Hematopoietic multipotent progenitor cell treated with erythropoietin and hydrocortisone succinate and interleukin-3 and kit ligand, for 4 days (in vitro differentiated cells): ENCODE measurements at places on chromosomes 1 and 21.

- no peak for DNase-seq
Measured at GRCh38 chr1:113538225-113538624, 147.9 kb downstream of the MAGI3 start.

- no peak for DNase-seq
Measured at GRCh38 chr1:85681087-85681486, 27.1 kb downstream of the ZNHIT6 start.

DNA sequence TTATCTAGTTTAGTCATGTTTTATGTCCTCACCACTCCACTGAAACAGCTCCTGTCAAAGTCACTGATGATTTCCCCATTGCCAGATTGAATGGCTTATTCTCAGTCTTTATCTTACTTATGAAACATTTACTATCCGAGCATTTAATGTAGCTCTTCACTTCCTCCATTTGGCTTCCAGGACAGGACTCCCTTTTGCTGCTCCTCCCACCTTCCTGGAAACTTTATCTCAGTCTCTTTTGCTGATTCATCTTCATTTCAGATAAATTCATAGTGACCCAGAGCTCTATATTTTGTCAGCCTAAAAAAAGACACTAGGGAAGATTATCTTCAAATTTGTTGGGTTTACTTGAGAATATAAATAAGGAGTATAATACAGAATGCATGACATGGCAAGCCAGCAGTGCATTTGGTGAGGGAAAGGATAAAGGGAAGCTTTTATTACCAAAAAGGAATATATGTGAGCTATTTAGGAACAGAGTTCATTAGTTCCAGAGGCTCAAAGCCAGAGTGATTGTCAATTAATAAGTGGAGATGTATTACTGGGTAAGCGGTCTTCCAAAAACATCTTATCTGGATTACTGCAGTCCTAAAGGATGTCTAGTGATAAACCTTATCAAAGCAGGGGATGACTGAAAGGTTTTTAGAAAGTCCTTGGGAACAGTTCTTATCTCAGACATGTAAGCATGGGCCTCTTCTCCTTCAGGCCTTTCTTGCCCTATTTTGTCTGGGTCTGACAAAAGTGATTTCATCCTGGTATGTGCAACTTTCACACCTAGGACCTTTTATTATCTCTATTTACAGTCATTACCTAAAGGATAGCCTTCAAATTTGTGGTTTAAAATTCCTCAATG, 25.6 kb downstream of the IL23R start:
- DNase-seq, result peak; percentile 68

DNA sequence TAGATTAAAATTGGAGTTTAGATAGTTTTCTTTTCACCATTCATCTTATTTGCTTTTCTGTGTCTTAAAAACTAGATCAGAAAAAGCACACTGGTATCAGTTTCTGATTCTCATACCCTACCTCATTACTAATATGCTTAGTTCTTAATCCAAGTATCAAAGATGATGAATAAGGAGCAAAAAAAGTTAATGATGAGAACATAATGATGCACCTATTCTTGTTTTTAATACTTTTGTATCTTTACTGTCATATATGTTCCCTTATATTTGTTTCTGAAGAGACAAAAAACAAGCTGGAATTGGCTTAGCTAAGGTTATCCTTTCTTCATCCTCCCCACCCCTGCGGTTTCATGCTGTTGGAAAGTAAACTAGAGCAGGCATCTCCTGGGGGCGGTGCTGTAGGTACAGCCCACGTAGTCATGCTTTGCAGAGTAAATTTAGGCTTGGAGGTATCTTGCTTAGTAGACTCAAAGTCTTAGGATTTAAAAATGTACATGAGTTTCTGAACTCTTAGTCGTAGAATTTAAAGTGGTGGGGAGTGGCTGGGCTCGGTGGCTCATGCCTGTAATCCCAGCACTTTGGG, 16.4 kb downstream of the CNIH4 start:
- no peak for DNase-seq

GRCh38 chr21:24027396-24027795, 1579.9 kb downstream of the MRPL39 start:
- DNase-seq, result no peak

DNA sequence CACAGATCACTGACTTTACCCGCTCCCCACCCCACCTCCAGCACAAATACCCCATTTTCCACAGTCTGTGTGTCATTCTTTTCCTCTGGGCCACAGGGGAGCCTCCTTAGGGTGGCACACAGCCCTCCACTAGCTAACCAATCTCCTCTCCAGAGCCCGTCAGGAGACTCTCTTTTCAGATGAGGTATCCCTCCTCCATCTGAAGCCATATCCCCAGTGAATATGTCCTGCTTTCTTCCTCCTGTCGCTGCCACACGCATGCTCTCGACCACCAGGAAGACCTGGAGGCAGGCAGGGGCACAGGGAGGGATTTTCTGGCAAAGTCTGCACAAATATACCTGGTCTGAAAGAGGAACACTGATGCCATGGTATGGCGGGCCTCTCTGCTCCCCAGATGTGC, 635 bp downstream of the ZNF648 start:
- no peak for DNase-seq

GRCh38 chr1:58435376-58435775, 111.2 kb downstream of the OMA1 start:
- no peak for DNase-seq
